Activated naive CD8-positive, alpha-beta T cell treated with anti-CD3 and anti-CD28 coated beads for 36 hours (primary cell): ENCODE measurements at places on chromosomes 7 and 10.
A peak's percentile ranks its signal among the peaks of the same experiment; 100 is the strongest.

GRCh38 chr10:95236068-95236903 lies 42.2 kb downstream of the ACSM6 start:
- DNase-seq = peak; percentile 33

DNA sequence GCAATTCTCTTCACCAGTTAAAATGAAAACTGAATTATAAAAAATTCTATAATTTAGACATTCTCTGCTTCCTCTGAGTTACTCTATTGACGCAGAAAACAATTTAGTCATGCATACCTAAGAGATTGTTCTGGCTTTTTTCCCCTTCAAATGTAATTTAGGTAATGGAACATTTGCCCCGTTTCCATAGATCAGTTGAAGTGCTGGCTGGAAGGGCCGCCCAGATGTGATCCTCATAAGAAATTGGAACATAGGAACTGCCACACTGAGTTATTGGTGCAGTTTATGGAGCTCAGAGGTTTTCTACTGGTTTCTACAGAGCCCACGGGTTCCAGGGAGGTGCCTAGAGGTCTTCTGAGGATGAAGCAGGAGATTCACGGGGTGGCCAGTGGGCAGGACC lies 581.7 kb downstream of the SDK1 start:
- no peak for DNase-seq

DNA sequence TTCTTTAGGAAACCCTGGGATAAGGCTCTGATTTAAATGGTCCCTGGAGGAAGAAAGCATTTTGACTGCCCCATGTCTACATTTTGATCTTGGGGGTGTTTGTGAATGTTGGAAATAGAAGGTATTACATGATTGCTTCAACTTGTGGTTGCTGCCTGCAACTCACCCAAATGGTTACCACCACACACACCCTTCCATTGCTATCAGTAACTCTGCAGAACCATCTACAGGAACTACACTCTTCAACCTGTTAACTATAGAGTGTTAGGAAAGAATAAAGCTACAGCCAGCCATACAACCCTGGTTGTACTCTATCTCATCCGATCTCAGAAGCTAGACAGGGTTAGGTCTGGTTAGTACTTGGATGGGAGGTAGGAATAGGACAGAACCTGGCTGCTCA lies 71.2 kb downstream of the APBB1IP start:
- no peak for DNase-seq

DNA sequence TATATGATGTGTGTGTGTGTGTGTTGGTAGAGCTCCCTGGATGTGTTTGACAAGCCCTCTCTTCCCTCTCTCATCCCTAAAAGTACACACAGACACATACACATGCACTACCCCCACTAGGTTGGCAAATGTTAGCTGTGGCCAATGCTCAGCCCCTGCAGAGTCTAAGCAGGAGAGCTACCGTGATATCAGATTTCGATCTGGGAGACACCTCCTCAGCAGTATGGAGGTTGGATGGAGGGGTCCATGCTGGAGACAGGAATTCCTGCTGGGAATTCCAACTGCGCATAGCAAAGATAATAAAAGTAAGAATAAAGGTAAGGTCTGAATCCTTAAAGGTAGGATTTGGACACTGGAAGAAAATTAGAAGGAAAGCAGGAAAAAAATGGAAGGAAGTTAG lies 85.7 kb downstream of the C10orf90 start:
- no peak for DNase-seq

DNA sequence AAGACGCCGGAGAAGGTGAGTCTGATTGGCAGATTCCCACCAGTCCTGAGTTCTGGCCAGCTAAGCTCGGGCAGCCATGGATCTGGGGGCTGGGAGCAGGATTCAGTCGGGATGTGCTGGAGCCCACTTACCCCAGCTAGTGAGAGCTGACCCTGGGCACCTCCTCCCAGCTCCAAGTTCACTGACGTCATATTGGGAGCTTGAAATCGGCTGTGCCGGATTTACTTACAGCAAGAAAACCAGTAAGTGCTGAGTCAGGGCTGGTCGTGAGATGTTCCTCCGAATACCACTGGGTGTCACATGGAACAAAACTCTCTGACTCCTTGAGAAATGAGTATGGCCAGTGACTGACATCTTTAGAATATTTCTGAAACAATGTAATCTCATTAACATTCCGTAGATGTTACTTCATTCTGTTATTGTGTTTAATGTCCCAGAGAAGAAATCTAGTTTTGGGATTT lies 621.2 kb downstream of the SDK1 start:
- DNase-seq = no peak

- DNase-seq = peak; percentile 36
Measured at GRCh38 chr10:110008518-110009339, 945 bp downstream of the ADD3 start.

DNA sequence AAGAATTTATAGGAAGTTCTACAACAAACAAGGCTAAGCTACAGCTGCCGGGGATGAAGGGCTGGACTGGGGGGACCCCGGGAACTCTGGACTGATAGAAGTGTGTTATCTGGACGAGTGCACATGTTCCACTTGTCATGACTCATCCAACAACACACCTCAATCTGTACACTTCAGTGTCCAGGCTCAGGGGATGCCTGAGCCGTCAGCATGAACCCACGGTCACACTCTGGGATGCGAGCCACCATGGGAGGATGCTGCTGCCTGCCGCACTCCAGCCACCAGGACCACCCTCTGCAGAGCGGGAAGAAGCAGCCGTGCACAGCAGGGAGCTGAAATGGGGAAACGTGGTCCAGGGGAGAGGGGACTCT lies 67.5 kb downstream of the MAD1L1 start:
- DNase-seq = no peak

DNA sequence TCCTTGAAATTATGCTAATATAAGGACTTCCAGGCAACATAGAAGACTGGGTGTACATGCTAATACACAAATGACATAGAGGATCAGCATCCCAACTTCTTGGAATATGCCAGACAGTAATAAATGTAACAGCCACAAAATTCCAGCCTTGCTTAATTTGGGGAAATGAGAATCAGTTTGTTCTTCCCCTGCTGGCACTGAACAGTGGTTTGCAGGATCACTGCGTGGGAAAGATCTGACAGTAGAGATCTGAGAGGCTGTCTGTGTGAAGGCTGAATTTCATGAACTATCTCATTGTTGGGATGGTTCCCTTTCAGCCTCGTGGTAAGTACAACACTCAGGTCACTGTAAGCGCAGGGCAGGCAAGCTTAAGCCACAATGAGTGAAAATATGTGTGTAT lies 1078.0 kb downstream of the LRMDA start:
- DNase-seq = no peak

GRCh38 chr7:151490456-151491105 lies 29.1 kb downstream of the RHEB start:
- no peak for DNase-seq

DNA sequence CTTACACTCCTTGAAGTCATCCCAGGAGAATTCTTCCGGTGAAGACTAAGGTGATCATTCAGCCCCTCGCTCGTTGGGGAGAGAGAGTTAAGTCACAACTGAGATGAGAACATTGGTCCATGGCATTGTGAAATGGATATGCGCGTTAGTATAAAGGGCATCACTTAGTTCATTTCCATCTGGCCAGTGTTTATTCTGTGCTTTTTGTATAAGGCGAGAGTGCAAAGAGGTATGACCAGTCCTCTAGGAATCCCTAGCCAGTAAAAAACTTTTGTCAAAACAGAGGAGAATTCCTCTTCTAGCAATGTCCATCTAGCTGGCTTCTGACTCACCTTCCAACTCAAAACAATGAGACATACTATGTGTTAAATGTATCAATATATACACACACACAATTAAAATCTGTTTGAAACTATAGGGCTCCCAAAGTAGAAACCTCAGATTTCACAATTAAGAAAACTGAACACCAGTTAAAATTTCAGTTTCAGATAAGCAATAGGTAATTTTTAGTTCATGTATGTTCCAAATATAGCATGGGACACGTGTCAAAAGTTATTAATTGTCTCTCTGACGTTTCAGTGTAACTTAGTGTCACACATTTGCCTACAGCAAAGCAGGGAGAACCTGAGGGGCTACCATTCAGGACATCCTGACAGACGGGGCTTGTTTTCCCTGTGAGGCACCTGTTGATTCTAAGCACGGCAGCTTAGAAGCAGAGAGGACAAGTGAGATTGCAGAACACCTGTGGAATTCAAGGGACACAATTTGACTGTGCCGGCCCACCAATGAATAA lies 158.9 kb downstream of the KLF6 start:
- DNase-seq = no peak

DNA sequence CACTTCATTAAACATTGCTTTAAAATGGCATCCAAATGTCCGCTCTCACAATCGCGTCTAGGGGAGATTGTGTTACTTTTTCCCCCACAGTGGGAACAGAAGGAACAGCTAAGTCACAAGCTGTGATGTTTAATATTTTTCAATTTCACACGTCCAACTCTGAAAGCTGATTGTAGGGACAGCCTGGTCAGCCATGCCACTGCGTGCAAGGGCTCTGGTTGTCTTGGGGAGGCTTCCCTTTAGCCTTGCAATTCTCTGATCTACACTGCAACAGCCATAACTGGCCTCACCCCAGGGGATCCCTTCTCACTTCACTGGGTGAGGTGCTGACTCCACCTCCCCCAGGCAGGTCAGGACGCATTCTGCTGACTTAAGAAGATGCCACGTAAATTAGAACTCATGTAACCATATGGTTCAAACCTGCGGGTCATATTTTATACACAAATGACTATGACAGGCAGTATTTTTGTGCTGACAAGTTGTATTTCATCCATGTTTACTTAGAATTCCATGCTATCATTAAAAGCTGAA lies 425.2 kb upstream of the NFE2L3 start:
- no peak for DNase-seq

- no peak for DNase-seq
Measured at GRCh38 chr7:14309432-14309831, 320.0 kb upstream of the ETV1 start.

DNA sequence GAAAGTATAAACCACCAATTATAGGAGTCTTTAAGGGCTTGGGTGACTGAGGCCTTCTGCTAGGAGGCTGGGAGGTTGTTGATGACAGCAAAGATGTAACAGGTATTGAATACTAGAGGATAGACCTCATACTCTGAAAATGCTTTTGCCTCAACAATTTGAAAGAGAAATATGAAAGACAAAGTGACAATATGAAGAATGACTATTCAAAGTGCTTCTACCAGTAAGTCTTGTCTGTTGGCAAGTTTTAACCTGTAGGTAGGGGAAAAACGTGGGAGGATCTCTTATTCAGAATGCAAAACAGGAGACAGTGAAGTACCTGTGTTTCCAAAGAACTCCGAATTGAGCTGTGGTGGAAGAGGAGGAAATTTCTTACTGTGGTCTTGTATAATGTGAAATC lies 38.2 kb downstream of the GBF1 start:
- no peak for DNase-seq

DNA sequence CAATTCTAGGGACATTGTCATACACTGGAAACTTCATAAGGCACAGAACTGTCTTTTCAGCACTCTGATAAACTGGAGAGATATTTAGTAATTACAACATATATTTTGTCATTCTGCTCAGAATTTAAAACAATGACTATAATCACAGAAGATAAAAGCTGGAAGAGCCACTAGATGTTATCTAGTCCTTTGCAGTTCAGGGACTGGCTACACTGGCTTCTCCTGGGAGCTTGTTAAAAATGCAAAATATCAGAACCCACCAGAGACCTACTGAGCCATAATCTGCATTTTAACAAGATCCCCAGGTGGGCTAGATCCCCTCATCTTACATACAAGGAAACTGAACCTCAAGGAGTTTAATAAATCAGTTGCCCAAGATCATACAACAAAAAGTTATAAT lies 32.3 kb downstream of the IDE start:
- DNase-seq = no peak

DNA sequence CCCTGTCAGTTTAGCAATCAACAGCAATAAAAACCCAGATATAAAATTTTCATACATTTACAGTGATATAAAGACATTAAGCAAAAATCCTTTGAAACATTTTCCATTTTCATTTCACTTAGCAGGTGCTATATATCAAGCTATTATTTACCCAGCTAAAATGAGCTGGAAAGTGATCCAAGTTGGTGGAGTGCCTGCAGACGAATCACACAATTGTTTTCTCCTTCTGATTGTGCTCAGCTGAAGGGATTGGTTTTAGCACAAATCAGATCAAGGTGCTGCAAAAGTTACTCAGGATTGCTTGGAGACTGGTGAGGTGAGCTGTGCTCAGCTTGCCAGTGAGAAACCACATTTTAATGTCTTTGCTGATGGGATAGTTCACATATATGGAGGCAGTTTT lies 138.1 kb downstream of the LRMDA start:
- DNase-seq = no peak

DNA sequence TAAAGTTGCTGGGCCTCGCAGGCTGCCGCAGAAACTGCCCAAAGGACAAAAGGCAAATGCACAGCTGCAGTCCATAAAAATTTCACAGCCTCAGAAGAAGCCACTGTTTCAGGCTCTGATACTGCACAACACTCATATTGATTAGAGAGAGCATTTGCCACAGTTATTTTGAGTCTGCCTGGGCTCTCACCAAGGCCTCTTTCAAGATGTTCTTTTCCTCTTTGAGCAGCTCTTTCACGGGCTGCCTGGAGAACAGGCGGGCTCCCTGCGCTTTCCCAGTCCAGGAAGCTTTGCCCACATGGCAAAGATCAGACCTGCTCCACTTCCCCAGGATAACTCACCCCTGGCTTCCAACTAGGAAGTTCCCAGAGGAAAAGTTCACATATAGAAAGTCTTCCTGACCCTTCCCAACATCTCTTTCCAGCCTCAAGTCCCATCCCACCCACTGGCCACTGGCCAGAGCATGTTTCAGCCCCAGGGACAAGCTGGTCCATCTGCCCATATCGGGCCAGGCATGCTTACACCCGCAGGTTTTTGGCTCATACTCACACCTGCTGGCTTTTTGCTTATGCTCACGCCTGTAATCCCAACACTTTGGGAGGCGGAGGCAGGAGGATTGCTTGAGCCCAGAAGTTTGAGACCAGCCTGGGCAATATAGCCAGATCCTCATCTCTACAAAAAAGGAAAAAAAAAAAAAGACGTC lies 3.3 kb downstream of the SLIT1 start:
- no peak for DNase-seq

DNA sequence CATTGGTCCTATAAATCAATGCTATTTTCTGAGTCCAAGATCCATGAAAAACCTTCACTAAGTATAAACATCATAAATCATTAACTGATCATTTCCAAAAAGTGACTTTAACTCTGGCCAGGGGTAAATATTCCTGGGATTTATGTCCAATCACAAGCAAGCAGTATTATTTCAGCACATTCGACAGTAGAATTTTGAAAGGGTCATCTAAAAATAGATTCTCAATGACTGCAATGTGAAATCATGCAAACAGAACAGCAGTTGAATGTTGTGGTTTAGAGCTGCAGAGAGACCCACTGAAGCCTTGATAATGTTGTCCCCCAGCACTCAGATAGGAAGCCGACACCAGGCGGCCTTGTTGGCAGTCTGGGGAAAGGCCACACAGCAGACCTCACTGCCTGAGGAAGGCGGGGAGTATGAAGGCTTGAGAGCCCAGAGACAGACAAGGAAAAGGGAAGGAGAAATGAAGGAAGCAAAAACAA lies 38.1 kb downstream of the FAM107B start:
- DNase-seq = no peak

- no peak for DNase-seq
Measured at GRCh38 chr10:86795353-86795752, 38.9 kb downstream of the BMPR1A start.
